Activated CD8-positive, alpha-beta T cell treated with anti-CD3 and anti-CD28 coated beads for 36 hours (primary cell): ENCODE measurements at places on chromosomes 11 and 22. TPM values are rescaled to one million over a fixed set of nuclear protein-coding genes. Genes with fewer than 3 reads are reported as not detected.

GRCh38 chr11:35735411-35735810 lies 72.8 kb downstream of the TRIM44 start:
- H3K4me1 ChIP-seq, result peaks cover 23% of the 10 kb centered on the region
- H3K4me3 ChIP-seq, result no peak overlapping the region
- H3K27me3 ChIP-seq, result no peaks in the 10 kb centered on the region
- H3K36me3 ChIP-seq, result peaks cover 49% of the 10 kb centered on the region
- no peak overlapping the region for H3K27ac ChIP-seq
- DNase-seq, result no peak

Gene CPT1B
- 43.7 TPM for total RNA-seq

Gene ZNF215
- 2.5 TPM for total RNA-seq

- DNase-seq, result no peak
- H3K36me3 ChIP-seq, result no peaks in the 10 kb centered on the region
- H3K4me3 ChIP-seq, result no peak overlapping the region
- no peaks in the 10 kb centered on the region for H3K4me1 ChIP-seq
- H3K27ac ChIP-seq, result no peak overlapping the region
- no peaks in the 10 kb centered on the region for H3K27me3 ChIP-seq
Observed at GRCh38 chr11:26613759-26614158, 41.7 kb upstream of the MUC15 start.

DNA sequence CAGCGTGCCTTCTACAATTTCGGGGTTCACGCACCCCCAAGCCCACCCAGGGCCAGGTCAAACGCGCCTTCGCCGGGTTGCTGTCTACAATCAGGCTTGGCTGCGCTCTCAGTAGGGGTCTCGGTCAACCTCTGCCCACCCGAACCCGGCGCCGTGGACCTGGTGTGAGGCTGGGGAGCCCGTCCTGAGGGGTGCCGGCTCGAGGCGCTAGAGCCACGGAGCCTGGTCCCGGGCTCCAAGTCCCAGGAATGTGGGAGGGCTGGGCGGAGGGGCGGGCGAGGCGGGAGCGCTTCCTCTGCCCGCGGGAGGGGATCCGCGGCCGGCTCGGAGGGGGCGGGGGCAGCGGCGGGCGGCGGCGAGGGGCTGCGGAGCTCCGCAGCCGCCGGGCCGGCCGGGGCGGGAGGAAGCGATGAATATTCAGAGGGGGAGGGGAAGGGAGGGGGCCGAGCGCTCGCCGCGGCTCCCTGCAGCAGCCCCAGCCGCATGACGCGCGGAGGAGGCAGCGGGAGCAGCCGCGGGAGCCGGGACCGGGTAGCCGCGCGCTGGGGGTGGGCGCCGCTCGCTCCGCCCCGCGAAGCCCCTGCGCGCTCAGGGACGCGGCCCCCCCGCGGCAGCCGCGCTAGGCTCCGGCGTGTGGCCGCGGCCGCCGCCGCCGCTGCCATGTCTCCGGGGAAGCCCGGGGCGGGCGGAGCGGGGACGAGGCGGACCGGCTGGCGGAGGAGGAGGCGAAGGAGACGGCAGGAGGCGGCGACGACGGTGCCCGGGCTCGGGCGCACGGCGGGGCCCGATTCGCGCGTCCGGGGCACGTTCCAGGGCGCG lies at the start of gene PTPRJ:
Gene PTPRJ, plus strand, starts transcription at position 472 of the 819 bp plus-strand sequence. CDS start 354 bp downstream, outside the sequence.
- peaks cover 11% of the 10 kb centered on the region for H3K36me3 ChIP-seq
- H3K27me3 ChIP-seq, result no peaks in the 10 kb centered on the region
- DNase-seq, result peak; percentile 54
- H3K4me1 ChIP-seq, result peaks cover 24% of the 10 kb centered on the region
- peak within 1 kb of the TSS; percentile 7 for H3K27ac ChIP-seq

GRCh38 chr11:73315293-73316020 lies 7.4 kb downstream of the ARHGEF17 start:
- no peak overlapping the region for H3K27ac ChIP-seq
- H3K4me1 ChIP-seq, result no peaks in the 10 kb centered on the region
- DNase-seq, result no peak
- H3K4me3 ChIP-seq, result no peak overlapping the region
- no peaks in the 10 kb centered on the region for H3K36me3 ChIP-seq

Gene TRPM5
- total RNA-seq, result not detected

Gene PAMR1
- not detected for total RNA-seq

- no peaks in the 10 kb centered on the region for H3K36me3 ChIP-seq
- H3K27me3 ChIP-seq, result peaks cover 39% of the 10 kb centered on the region
- H3K27ac ChIP-seq, result no peak overlapping the region
Observed at GRCh38 chr22:18022876-18023275, 1.5 kb downstream of the MICAL3 start.

DNA sequence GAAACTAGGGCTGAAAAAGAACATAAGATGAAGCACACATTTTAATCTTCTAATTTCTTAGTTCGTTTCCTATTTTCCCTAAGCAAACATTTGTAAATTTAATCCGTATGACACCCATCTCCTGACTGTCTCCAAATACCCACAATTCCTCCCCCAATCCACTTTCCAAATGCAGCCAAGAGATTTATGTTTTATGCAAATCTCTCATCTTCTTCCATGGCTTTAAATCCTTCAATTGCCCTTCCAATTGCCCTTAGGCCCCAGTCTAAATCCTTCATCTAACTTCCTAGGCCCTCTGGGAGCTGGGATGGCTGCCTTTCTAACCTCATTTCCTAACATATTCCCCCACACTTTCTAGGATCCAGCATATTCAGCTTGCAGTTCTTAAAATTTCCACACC lies 18.0 kb upstream of the POU2AF1 start:
- H3K27ac ChIP-seq, result no peak overlapping the region
- no peak for DNase-seq
- no peaks in the 10 kb centered on the region for H3K27me3 ChIP-seq
- peaks cover 24% of the 10 kb centered on the region for H3K4me1 ChIP-seq
- H3K4me3 ChIP-seq, result no peak overlapping the region

GRCh38 chr22:42270510-42271190 lies at the start of gene TCF20:
Gene TCF20 (minus strand): TSS chr22:42270653. CDS start chr22:42215305, 55,348 bp downstream.
- peaks cover 30% of the 10 kb centered on the region for H3K4me1 ChIP-seq
- H3K27me3 ChIP-seq, result no peaks in the 10 kb centered on the region
- H3K36me3 ChIP-seq, result peaks cover 20% of the 10 kb centered on the region
- H3K27ac ChIP-seq, result peak within 1 kb of the TSS; percentile 73
- peak; percentile 83 for DNase-seq

GRCh38 chr11:20259506-20259905 lies 99.2 kb upstream of the DBX1 start:
- H3K36me3 ChIP-seq, result no peaks in the 10 kb centered on the region
- no peak for DNase-seq
- H3K27ac ChIP-seq, result no peak overlapping the region
- peaks cover 11% of the 10 kb centered on the region for H3K27me3 ChIP-seq

DNA sequence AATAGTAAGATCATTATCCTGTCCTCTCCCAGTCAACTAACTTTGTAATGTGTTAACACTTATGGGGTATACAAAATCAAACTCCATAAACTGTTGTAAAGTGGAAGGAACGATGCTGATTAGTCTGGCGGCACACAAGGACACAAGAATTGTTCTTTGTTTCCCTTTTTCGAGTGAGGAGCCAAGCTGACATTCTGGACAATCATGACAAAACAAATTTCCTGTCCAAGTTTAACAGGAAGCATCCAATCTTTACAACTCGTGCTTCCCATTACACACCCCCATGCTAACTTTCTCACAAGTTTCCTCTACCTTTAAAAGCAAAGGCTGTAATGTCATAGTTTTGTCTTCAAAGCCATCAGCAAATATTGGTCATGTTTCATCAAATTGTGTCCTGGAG lies 20.4 kb upstream of the LDLRAD3 start:
- H3K27ac ChIP-seq, result no peak overlapping the region
- H3K4me3 ChIP-seq, result no peak overlapping the region
- H3K4me1 ChIP-seq, result no peaks in the 10 kb centered on the region

GRCh38 chr11:123588864-123589262 lies 65.6 kb downstream of the SCN3B start:
- no peaks in the 10 kb centered on the region for H3K36me3 ChIP-seq
- no peak overlapping the region for H3K27ac ChIP-seq
- no peaks in the 10 kb centered on the region for H3K4me1 ChIP-seq
- DNase-seq, result no peak
- H3K27me3 ChIP-seq, result no peaks in the 10 kb centered on the region
